ENCODE measurements at places on chromosomes 4 and X.

DNA sequence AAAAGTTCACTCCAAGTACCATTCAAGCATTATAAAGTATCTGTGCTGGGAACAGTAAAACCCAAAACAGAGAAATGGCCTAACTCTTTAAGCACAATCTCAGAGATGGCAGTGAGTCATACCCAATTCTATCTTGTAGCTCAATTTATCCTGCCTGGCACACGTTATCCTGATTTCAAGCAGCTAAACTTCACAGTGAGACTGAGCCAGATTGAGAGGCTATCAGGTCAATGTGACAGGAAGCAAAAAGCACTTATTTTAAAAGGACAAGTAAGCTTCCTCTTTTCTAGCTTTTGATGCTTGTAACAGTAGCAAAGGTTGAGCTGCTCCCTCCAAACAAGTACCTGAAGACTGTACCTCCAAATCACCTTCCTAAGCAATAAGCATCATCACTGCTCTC is 324.9 kb downstream of the NAF1 start:
- H3K36me3 ChIP-seq: no peaks in the 10 kb centered on the region
- H3K4me1 ChIP-seq: no peaks in the 10 kb centered on the region
- no peak for DNase-seq
- H3K4me3 ChIP-seq: no peak overlapping the region

DNA sequence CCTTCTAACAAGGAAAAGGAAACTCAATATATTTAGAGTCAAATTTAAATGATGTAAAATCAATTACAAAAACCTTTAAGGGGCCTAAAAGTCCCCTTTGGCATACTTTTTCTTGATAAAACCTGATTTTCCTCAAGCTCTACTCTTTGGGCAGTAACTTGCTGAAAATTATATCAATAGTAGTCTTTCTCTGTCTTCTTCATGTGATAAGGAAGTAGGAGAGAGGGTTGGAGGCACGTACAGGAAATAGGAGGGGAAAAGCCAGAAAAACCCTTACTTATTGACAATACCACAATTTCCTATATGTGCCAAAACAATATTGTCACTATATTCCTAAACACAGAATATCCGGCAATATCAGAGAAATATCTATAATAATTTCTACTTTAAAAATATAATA is 9.6 kb downstream of the RHOH start:
- DNase-seq: no peak
- peak overlapping the region; percentile 62 for H3K4me3 ChIP-seq
- no peaks in the 10 kb centered on the region for H3K27me3 ChIP-seq
- H3K4me1 ChIP-seq: peaks cover 38% of the 10 kb centered on the region
- peak overlapping the region; percentile 97 for H3K27ac ChIP-seq
- peaks cover 8% of the 10 kb centered on the region for H3K36me3 ChIP-seq

DNA sequence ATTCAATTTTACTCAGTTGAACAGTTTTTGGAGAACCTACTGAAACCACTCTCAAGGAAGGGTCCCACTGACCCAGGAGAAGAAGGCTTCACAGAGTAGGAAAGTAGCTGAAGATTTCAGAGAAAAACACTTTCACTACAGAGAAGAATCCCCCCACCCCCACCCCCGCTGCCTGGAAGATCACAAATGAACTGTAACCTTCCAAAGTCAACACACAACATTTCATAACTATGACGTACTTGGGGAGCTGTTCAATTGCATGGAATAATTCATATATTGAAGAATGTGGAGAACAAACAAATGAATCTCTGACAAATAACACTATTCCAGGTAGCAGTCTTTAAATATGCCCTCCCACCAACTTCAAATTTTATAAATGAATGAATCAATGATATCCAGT is 86.1 kb upstream of the STS start:
- no peak overlapping the region for H3K27ac ChIP-seq
- peaks cover 24% of the 10 kb centered on the region for H3K4me1 ChIP-seq
- no peaks in the 10 kb centered on the region for H3K36me3 ChIP-seq
- no peak for DNase-seq
- no peak overlapping the region for H3K4me3 ChIP-seq
- no peaks in the 10 kb centered on the region for H3K27me3 ChIP-seq

DNA sequence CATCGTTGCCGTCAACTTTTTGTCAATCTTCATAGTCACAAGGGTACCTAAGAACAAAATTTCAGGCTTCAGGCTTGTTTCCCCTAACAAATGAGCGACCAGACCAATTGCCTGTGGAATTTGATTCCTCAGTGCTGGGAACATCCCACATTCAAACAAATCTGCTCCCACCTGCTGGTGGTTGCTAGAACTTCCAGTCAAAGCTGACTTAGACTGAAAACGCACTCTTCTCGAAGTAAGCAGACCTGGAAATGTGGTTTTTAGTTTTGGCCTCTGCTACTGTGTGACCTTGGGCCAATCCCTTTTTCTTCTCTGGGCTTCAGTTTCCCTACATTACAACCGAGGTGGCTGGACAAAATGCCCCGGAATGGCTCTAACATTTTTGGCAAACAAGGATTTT is 1.8 kb upstream of the GABRQ start:
- no peak overlapping the region for H3K4me3 ChIP-seq
- DNase-seq: peak; percentile 28
- no peaks in the 10 kb centered on the region for H3K36me3 ChIP-seq
- no peak overlapping the region for H3K27ac ChIP-seq
- H3K4me1 ChIP-seq: no peaks in the 10 kb centered on the region
- no peaks in the 10 kb centered on the region for H3K27me3 ChIP-seq

- H3K4me1 ChIP-seq: peaks cover 8% of the 10 kb centered on the region
- H3K27ac ChIP-seq: no peak overlapping the region
- no peaks in the 10 kb centered on the region for H3K27me3 ChIP-seq
- H3K4me3 ChIP-seq: no peak overlapping the region
These were observed 9.5 kb downstream of the PARM1 start for GRCh38 chr4:74942251-74942917.

Measured in MM.1S (cell line).